ENCODE measurements at places on chromosomes 5 and 9.

GRCh38 chr5:140340605-140341121 lies 5.7 kb downstream of the HBEGF start:
- no peak for DNase-seq

DNA sequence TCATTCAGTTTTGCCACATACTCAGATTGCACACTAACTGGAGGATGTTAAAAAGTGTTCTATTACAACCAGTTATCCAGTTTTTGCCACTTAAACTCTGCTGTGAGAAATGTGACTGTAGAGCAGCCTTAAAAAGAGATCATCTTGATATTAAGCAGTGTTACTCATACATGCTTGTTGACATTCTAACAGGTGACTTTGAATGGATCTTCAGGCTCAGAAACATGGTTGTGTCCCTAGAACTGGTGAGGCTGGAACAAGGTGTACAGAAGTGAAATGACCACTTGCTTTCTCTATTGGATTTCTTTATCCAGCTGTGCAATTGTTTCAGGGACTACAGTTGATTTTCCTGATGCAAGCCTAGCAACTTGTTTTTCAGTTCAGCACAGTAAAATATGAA lies 166.1 kb upstream of the CCDC152 start:
- no peak for DNase-seq

- DNase-seq: no peak
Measured at GRCh38 chr9:14249527-14249926, 64.4 kb downstream of the NFIB start.

- no peak for DNase-seq
Measured at GRCh38 chr5:90421136-90421535, 11.6 kb upstream of the CETN3 start.

GRCh38 chr5:100576217-100576751 lies 41.1 kb downstream of the FAM174A start:
- no peak for DNase-seq

DNA sequence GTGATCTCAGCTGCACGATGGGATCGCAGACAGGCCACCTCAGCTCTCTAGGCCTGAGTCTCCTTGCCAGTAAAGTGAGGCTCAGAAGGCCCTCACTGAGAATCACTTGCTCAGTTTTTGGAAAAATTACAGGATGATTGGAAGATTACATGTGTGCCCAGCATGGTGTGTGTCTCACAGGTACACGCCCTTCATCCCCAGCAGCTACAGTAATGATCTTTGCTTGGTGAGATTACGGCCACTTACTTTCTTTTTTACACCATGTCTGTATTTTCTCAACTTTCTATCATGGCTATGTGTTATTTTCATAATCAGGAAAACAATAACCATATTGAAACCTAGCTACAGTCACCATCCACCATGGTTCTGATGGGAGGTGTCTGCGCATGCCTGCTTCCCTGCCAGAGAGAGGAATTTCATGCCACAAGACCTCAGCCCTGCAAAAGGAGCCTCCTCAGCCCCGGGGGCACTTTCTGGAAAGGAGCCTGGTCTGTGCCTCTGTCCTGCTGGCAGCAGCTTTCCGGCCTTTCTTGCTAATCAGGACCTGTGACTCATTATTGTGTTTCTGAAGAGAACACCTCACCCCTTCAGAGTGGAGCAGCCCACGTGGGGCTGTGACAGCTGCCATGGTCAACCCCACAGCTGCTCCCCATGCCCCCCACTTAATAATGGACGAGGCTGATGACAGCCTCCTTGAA lies 64.2 kb upstream of the OLFM1 start:
- DNase-seq: no peak

- DNase-seq: no peak
Measured at GRCh38 chr5:159100782-159101646, 1.3 kb upstream of the EBF1 start.

DNA sequence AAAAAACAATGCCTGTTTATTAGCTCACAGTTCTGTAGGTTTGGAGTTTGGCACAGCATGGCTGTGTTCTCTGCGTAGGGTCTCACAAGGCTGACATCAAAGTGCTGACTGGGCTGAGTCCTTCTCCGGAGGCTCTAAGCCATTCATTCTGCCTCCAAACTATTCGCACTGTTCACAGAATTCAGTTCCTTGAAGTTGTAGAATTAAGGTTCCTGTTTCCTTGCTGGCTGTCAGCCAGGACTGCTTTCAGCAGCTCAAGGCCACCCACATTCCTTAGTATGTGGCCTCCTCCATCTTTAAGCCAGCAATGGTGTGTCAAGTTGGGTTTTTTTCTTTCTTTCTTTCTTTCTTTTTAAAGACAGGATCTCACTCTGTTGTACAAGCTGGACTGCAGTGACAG lies 161.9 kb downstream of the CDH6 start:
- DNase-seq: no peak

GRCh38 chr5:61306531-61307131 lies 25.4 kb upstream of the ZSWIM6 start:
- no peak for DNase-seq

DNA sequence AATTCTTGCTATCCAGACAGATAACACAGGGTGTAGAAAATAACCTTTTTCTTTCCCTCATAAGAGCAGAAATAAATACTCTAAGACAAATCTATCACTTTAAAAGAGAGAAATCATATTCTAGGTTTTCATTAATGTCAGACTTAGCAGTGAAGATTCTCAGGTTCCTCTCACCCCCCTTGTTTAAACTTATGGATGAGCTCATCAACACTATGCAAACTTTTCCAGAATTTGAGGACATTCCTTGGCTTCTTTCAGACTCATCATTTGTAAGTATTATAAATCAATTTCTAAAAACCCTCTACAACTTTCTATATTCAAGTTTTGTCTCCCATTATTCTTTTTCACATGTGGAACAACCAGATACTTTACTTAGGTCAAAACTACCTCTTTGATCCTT lies 374.9 kb upstream of the TRPC7 start:
- no peak for DNase-seq

GRCh38 chr5:134905246-134905996 lies 490 bp downstream of the PCBD2 start:
- DNase-seq: peak; percentile 14

DNA sequence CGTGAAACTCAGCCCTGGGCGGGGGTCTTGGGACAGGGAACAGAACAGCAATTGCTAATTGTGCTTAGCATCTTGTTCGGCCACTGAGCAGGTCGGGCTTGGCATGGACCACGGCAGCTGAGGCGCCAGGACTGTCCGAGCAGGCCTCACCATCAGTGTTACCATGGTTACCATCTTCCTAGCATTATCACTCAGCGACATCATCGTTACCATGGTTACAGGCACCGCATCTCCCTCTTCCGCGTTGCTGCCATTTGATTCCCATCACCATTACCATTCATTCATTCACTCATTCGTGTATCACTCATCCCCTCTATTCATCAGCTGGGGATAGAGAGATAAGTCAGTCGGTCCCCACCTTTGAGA lies 81.0 kb upstream of the ZBTB43 start:
- DNase-seq: no peak

GRCh38 chr5:149594206-149594895 lies 13.1 kb downstream of the ARHGEF37 start:
- no peak for DNase-seq

- no peak for DNase-seq
Measured at GRCh38 chr5:60495644-60496520, 204.1 kb downstream of the DEPDC1B start.

- no peak for DNase-seq
Measured at GRCh38 chr5:74400067-74400466, 240.5 kb downstream of the ENC1 start.

- no peak for DNase-seq
Measured at GRCh38 chr5:132979367-132979940, 16.0 kb upstream of the AFF4 start.

DNA sequence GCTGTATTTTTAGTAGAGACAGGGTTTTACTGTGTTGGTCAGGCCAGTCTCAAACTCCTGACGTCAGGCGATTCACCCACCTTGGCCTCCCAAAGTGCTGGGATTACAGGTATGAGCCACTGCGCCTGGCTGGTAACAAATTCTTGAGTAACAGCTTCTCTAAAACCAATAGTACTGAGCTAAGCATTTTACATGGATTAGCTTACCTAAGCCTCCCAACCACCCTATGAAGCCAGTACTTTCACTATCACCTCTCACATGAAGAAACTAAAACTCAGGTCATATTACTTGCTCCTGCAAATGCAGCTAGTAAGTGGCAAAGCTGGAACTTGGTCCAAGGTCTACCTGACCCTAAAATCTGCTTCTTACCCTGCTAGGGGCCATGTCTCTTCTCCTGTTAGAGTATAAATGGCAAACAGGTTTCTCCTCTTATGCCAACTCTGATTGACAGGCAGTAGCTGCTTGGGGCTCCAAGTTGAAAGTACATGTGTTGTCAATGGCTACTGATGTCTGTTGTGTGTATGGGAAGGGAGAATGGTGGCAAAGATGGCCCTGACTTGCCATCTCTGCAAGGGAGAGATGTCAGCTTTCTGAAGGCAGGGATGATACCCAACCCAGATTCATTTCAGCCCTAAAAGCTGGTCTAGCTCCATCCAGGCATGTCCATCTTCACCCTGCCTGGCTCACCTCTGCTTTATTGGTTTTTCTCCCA lies 4.0 kb downstream of the PHF19 start:
- no peak for DNase-seq

GRCh38 chr5:136128481-136128880 lies 4.2 kb upstream of the SMAD5 start:
- no peak for DNase-seq

GRCh38 chr5:121199216-121199999 lies 652.3 kb upstream of the FTMT start:
- no peak for DNase-seq

GRCh38 chr9:113511856-113512761 lies 48.6 kb downstream of the RGS3 start:
- DNase-seq: peak; percentile 41

DNA sequence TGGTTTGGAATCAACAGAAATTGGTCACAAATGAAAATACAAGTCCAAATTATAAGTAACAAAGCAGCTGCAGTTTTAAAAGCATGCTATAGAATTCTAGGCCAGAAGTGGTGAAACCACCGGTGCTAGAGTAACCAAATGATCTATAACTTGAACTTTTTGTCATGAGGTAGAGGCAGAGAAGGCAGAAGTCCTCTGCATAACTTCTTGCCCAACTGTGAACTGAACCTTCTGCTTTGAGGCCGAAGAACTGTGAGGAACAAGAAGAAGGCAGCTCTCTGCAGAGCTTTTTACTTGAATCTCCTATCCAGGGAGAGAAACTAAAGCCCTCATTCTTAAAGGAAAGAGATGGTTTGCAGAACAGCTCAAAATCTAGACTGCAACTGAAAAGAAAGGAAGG lies 36.2 kb upstream of the TENT2 start:
- no peak for DNase-seq

- DNase-seq: no peak
Measured at GRCh38 chr9:120109242-120109641, 470.7 kb downstream of the CDK5RAP2 start.

DNA sequence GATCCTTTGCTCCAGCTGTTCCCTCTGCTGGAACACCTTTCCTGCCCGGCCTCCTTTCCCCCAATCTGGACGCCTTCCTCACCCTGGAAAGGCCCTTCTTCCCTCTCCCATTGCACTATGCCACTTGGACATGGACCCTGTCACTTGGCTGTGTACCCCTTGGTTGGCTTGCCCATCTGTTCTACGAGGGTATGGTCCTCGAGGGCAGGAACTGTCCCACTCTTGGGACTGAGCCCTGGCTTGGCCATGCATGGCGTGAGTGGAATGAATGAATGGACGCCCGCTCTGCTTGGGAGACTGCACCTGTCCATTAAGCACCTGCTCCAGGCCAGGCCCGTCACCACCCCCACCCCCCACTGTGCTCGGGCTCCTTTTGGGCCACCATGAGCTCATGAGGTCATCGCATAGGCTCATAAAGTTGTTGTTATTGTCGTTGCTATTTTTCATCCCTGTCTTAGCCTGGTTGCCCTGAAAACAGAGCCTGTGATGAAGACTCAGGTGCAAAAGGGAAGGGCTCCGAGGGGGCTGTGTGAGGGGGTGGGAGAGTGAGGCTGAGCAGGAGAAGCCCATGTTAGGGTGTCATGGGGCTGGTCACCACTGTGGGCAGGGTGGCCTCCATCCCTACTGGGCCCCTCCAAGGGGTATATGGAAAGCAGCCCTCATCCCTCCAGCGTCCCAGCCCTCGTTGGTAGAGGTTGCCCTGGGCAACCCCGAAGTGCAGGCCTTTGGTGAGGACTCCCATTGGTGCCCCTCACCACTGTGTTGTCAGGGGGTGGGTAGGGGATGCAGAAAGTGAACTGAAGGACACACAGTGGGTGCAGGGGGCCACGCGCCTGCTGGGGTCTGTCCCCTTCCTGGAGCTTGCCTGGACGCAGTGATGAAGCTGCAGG lies 57.2 kb upstream of the IER5L start:
- no peak for DNase-seq

- no peak for DNase-seq
Measured at GRCh38 chr9:12813960-12814876, 39.4 kb downstream of the LURAP1L start.

DNA sequence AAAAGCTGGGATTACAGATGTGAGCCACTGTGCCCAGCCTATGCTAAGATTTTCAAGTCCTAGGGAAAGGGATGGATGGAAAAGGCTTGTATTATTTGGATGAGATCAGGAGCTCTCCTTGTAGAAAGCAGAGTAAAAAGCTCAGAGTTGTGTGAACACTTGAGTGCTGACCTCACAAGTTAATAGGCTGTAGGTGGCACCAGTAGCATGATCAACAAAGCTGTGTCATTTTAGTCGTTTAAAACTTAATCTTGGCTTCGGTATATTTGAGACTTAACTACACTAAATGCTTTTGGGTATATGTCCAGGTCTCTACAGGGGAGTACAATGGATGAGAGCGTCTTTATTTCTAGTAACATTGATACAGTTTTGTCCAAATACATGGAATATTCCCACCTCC lies 264.2 kb downstream of the TMEM38B start:
- no peak for DNase-seq

DNA sequence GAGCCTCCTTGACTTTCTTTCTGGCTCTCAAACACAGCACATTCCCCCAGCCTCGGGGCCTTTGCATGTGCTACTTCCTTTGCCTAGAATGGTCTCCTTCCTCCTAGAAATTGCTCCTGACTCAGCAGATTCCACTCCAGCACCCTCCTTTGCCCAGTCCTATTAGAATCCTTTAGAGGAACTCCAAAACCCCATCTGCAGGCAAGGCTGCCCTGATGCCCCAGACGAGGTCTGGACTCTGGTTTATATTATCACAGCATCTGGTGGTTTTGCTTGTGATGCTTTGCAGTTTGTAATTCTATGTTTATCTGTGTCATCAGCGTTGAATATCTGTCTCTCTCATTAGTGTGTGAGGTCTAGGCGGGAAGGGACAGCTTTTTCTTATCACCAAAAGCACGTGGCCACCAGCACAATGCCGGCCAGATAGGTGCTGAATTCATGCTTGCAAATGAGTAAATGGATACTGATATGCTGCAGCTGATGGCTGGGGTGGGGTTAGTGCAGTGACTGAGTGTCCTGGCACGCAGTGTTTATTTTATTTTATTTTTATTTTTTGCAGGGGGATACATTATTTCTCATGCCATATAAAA lies 30.0 kb upstream of the ANKH start:
- DNase-seq: no peak

DNA sequence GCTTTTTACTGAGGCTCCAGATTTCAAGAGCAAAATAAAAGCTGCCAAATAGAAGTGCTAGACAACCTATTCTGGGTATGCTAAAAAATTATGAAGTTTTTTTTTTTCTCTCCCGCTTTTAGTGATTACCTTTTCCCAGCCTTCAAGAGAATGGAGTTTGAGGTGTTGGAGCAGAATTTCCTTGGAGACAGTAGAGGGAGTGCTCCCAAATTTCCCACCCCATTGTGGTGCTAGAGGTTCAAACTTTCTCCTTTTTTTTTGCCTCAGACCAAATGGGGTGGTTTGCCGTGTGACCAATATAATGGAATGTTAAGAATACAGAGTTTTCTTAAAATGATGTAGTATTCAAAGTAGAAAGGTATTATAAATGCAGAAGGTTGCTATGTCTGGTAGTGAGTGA lies 244.2 kb upstream of the RIOK2 start:
- DNase-seq: no peak

Measured in stimulated activated CD4-positive, alpha-beta T cell treated with anti-CD3 and anti-CD28 coated beads, Interleukin-1b, Interleukin-23, amount 100 ng/mL, for 1 hour (primary cell).